ENCODE measurements at places on chromosomes 3 and 15.

DNA sequence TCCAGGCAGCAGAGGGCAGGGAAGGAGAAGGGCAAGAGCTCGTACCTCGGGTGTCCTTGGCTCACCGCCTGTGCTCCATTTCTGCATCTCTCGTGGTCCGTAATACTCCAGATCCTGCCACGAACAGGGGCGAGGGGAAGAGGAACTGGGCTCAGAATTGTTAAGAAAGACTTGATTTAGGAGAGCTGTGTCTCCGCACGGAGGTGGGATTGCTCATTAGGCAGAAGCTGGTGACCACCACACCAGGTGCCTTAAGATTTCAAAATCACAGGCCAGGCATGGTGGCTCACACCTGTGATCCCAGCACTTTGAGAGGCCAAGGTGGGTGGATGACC lies 37.2 kb upstream of the BDH1 start:
- DNase-seq, result no peak

GRCh38 chr15:80107774-80108173 lies 45.0 kb upstream of the FAH start:
- no peak for DNase-seq

DNA sequence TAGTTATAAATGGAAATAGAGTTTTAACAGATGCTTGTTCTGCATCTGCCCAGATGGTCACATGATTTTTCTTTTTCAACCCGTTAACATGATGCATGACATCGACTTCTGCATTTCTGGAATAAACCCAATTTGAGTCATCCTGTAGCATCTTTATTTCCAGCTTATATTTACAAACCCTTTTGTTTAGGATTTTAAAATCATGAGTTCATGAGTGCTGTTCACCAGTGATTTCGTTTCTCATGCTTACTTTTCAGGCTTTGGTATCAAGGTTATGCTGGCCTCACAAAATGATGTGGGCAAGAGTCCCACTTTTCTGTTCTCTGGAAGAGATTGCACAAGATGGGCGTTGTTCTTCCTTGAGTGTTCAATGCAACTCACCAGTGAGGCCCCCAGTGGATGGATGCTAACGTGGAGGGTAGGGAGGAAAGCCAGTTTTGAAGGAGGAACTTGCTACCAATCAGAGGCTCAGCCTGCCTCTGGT lies 5.2 kb downstream of the HRH1 start:
- peak; percentile 97 for DNase-seq

- peak; percentile 70 for DNase-seq
Measured at GRCh38 chr15:51869060-51869421, 39.6 kb downstream of the TMOD3 start.

- DNase-seq, result no peak
Measured at GRCh38 chr3:13045241-13045903, 27.9 kb downstream of the IQSEC1 start.

DNA sequence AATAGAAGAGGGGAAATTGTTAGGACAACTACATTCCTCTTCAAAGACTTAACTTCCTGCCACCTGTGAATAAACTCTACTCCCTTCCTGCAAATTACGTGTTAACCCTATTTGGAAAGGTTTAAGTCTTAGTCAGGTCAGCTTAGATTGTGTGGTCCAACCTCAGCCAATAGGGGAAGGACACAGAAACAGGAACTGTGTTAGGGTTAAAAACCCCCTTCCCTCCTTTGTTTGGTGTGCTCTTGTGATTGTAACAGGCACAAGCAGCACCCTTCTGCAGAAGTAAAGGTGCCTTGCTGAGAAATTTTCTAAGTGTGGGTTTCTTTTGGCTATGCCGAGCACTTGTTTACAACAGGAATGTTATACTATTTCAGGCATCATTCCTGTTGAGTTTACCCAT lies 45.0 kb upstream of the FSTL1 start:
- DNase-seq, result no peak

DNA sequence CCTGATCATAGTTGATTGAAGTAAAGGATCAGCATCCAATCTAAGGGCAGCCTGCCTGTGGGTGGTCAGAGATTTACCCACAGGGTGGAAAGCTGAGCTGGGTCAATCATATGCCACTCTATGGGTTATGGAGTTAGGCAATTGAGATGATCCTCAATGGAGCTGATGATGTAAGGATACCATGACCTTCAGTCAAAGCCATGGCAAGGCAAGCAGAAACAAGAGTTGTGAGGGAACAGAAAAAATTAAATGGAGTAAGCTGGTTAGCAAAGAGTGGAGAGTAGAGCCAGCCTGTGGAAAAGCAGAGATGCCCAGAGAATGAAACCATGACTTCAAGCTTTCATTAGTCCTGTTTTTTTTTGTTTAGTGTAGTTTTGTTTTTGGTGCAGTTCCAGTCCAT lies 5.7 kb upstream of the IQGAP1 start:
- no peak for DNase-seq

DNA sequence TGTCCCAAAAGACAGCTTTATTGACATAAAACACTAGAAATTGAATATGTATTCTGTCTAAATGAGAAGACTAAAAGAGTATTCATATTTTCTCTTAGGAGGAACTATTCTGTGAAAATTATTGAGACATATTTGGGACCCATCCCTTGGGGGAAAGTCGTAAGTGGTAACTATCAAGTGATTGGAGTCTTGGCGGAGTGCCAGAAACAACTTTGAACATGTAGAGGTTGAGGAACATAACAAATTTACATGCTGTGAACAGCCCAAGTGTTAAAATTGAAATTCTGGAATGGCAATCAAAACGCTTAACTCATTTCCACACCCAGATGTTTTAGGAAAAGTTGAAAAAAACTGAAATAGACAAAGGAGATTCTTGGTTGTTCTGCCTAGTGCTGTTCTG lies 1034.6 kb downstream of the NSUN3 start:
- DNase-seq, result no peak

DNA sequence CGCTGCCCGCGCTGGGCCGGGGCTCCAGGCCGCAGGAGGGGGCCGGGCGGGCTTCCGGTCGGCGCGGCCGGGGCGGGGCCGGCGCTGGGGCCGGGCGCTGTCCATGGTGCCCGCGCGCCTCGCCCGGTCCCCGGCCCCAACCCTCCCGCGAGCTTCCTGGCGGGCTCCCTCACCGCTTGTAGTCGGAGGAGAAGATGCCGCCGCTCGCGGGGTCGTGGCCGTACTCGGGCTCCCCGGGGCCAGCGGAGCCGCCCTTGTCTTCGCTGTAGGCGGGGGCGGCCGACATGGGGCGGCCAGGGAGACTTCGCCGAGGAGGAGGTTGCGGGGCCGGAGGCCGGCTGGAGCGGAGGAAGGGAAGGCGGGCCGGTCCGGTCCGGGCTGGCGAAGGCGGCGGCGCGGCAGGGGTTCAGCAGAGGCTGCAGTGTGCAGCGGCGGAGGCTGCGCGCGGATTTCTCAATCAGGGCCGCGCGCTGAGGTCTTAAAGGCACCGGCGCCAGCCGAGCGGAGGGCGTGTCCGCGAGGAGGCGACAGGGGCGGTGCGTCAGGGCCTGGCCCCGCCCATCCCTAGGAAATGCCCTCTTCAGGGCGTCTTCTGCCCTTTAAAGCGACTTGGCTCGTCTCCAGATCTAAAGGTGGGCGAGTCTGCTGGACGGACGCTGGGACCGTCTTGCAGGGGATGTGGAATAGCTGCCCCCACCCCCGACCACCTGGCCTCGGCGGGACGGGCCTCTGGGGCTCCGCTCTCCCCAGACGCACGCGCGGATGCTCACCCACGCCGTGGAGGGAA lies at the start of gene AP3B2:
Gene AP3B2, minus strand, starts transcription at position 455 of the 787 bp plus-strand sequence. Its CDS starts 169 bp downstream, at position 286.
- no peak for DNase-seq

GRCh38 chr3:57923101-57923500 lies 85.1 kb upstream of the FLNB start:
- no peak for DNase-seq

- no peak for DNase-seq
Measured at GRCh38 chr3:160608870-160609269, 43.5 kb upstream of the KPNA4 start.

DNA sequence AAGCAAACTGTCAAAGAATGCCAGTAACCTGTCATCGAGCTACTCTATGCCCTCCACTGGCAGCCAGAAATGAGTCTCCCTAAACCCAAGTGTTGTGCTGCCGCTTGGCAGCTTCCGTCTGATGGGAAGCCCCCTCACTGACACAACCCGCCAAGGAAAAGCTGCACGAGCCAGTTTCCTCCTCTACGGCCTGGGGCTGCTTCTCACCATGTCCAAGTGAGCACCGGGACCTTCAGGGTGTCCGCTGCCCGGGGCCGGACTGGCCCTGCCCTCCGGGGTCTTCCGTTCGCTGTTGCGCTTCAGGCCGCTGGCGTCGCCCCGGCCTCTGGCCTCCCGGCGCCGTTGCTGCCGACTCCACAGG lies 490 bp downstream of the TOMM70 start:
- DNase-seq, result no peak
